ENCODE measurements at places on chromosomes 4 and X.

DNA sequence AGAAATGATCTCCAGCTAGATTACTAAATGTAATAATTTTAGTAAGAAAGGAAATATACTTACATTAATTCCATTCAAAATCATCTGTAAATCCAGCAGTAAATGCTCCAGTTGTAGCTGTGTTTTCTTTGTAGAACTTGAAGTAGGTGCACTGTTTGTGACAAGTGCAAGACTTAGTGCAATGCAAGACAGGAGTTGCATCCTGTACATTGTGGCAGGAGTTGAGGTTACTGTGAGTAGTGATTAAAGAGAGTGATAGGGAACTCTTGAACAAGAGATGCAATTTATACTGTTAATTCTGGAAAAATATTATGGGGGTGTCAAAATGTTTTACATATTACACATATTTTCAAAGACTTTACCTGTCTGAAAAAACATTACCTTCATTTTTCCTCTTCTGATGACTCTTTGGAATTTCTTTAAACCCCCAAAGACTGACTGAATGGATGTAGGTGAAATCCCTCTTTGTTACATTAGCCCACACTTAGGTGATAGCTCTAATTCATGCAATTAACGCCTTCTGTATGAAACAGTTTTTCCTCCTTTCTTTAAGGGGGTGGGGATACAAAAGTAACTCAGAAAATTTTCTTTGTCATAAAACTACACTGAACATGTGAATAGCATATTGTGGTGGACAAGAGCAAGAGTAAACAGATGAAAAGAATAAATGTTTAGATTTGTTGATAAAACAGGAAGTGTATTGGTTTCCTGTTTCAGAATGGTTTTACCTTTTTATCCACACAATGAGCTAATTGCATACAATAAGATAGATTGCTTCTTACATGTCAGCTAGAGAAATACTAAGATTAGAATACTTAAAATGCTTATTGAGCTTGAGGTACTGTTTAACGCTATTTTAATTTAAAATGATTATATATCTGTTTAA lies at the start of gene IL2:
TSS of gene IL2 (minus strand) at position 495 of the 886 bp plus-strand sequence. CDS start at position 210, 285 bp downstream.
- peak; percentile 4 for DNase-seq

GRCh38 chr4:5503336-5503936 lies 204.9 kb downstream of the EVC2 start:
- DNase-seq = no peak

GRCh38 chr4:133598779-133599178 lies 449.7 kb downstream of the PCDH10 start:
- no peak for DNase-seq

- no peak for DNase-seq
These were observed 247.2 kb downstream of the SCFD2 start for GRCh38 chr4:53118676-53119075.

GRCh38 chr4:140071806-140072205 lies 82.2 kb downstream of the MAML3 start:
- peak; percentile 56 for DNase-seq

DNA sequence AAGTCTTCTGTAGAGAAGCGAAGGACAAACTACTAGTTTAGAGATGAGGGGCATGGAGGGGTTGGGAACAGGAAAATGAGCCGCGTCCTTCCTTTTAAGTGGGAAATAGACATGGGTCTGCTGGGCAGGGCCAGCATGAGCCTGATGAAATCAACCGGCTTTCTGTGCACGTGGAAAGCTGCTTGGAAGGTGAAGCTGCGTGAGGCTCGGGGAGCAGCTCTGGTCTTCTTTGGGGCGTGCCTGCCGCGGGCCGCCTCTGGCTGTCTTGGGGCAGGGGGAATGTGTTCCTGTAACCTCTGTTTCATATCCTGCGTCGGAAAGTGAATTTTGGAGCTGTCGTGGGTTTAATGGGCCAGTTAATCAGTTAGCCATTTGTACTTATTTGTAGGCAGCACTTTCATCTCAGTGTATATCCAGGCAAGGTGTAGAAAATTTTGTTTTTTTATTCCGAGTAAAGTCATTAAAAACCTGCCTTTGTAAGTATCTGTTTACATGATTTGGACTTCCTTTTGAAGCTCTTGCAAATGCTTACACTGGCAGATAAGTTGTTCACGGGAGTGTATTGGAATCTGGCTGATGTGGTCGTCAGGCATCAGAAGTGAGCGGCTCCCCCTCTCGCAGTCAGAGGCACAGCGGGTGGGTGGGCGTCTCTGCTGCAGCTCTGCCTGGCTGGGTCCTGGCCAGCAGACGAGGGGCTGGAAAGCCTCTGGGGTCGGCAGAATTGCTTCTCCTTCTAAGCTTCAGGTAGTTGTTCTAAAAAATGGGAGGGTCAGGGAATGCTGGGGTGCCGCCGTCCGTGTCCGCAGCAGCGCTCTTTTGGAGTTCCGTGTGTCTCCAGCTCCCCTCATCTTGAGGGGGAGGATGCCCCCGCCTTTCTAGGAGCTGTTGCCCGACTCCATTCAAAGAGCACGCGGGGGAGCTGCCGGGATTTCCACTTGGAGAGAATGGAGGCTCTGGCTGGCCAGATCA lies 70.5 kb upstream of the HGFAC start:
- no peak for DNase-seq

- no peak for DNase-seq
These were observed 146.2 kb upstream of the NDST4 start for GRCh38 chr4:115259642-115260041.

DNA sequence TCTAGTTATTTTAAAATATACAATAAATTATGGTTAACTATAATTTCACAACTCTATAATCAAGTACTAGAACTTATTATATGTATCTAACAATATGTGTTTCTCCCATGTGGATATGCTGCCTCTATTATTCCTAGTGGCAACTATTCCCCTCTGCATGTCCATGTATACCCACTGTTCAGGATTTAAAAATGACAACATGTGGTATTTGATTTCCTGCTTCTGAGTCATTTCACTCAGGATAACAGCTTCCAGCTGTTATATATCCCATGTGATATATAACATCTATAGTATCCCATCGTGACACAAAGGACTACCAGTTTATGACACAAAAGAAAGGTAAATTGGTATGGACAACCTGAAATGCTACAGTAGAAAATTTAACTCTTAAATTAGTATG lies 167.4 kb upstream of the TACR3 start:
- no peak for DNase-seq

GRCh38 chrX:76153221-76153620 lies 19.6 kb upstream of the PBDC1 start:
- no peak for DNase-seq

GRCh38 chr4:179415037-179415846 lies 1973.0 kb upstream of the AGA start:
- DNase-seq = no peak
